Activated naive CD8-positive, alpha-beta T cell treated with anti-CD3 and anti-CD28 coated beads, Interleukin-2, amount 50 U/mL, for 24 hours (primary cell): ENCODE measurements at places on chromosomes 12 and 14.

DNA sequence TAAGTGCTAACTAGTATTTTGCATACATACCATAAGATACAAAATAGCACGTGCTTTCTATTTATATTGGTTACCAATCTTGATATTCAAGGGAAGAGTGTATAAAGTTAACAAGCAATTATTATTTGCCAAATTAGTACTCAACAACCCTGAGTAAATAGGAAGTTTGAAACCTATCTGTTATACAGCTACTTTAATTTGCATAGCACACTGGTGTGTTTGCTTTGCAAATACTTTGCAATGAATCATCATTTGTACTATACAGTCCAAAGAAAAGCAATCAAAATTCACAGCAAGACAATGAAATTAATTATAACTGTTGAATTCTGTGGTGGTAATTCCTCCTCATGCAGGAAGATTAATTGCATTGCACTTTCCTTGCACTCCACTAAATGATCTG is 469.1 kb downstream of the PRKD1 start:
- no peaks in the 10 kb centered on the region for H3K27me3 ChIP-seq
- H3K36me3 ChIP-seq: no peaks in the 10 kb centered on the region
- no peak overlapping the region for H3K27ac ChIP-seq
- no peak for DNase-seq

DNA sequence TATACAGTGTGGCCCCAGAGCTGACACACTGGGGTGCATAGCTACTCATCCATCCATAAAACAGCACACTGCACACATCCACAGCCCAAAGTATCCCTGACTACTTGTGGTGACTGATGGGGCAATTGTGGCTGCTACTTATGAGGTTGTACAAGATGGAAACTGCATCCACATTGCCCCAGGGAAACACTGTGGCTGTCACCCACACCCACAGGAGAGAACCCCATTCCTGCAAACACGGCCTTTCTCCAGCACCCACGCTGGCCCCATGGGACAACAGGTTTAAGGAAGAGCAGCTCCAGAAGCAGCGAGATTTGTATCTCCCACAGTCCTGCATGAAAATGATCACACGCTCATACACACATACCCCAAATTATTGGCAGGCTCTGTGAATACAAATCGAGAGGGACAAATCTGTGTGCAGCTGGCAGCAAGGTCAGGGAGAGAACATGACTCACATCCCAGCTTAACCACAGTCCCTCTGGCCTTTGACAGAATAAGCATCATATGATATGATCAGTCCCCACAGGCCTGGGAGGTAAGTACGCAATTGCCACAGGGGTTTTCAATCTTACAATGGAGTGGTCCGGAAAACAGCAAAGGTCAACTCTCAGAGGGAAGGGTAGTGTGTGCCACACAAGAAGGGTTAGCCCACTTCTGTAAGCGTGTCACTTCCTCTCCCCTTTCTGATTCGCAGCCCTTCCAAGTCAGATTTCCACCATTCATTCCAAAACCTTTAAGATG is 61.9 kb downstream of the ESR2 start:
- H3K4me3 ChIP-seq: peak overlapping the region; percentile 42
- peak; percentile 55 for DNase-seq
- peak overlapping the region; percentile 84 for H3K27ac ChIP-seq

GRCh38 chr14:76181546-76181945 is 29.8 kb downstream of the GPATCH2L start:
- H3K36me3 ChIP-seq: peaks cover 69% of the 10 kb centered on the region
- H3K4me1 ChIP-seq: peaks cover 1% of the 10 kb centered on the region
- no peak overlapping the region for H3K4me3 ChIP-seq
- no peaks in the 10 kb centered on the region for H3K27me3 ChIP-seq
- no peak for DNase-seq
- no peak overlapping the region for H3K27ac ChIP-seq

DNA sequence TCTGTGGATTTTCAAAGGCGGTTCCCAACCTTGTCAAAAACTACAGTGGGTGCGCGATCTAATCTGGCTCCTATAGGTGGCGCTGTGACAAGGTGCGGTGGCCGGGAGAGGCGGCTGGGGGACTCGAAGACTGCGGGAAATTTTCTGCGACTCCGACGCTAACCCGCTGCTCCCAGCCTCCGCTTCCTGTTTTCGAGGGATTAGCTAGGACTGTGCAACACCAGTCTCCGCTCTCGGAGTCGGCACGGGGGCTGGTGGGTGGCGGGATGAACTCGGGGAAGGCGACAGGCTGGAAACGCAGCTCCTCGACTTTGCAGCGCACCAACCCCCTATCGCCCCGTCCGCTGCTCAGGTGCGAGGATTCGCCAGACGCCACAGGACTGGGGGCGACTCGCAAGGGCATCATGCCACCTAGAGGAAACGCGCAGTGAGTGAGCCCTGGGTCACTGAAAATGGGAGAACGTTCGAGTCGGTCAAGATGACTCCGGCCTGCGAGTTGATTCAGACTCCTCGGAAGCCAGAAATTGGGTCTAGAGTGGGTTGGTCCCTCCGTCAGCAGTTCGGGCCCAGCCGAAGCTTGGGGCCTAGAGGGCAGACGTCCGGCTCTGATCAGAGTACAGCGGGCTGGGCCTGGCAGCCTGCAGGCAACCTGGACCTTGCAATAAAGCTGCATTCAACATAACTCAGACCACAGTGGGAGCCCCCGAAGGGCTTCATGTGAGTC is 5.5 kb upstream of the PAX9 start:
- H3K27me3 ChIP-seq: peaks cover 90% of the 10 kb centered on the region
- DNase-seq: peak; percentile 47
- H3K4me3 ChIP-seq: no peak overlapping the region
- peaks cover 20% of the 10 kb centered on the region for H3K4me1 ChIP-seq
- peaks cover 10% of the 10 kb centered on the region for H3K36me3 ChIP-seq
